ENCODE measurements at places on chromosomes 4 and X. TPM values are rescaled to one million over a fixed set of nuclear protein-coding genes. Genes with fewer than 3 reads are reported as not detected.

Gene TMEM156
- 4.9 TPM for polyA plus RNA-seq

Gene FGFBP2
- polyA plus RNA-seq, result 0.13 TPM

Gene ADAM29
- not detected for polyA plus RNA-seq

Gene XK
- polyA plus RNA-seq, result 1.3 TPM

Gene EFNB1
- 104 TPM for polyA plus RNA-seq

Gene IL3RA
- 13.1 TPM for polyA plus RNA-seq

Gene ZIC3
- 0.04 TPM for polyA plus RNA-seq

Gene GAGE12J
- polyA plus RNA-seq, result not detected

Gene ABCG2
- polyA plus RNA-seq, result 8.5 TPM
